ENCODE measurements at places on chromosomes 6 and 20.

- DNase-seq: no peak
These were observed 43.9 kb downstream of the PLCB4 start for GRCh38 chr20:9112541-9113515.

DNA sequence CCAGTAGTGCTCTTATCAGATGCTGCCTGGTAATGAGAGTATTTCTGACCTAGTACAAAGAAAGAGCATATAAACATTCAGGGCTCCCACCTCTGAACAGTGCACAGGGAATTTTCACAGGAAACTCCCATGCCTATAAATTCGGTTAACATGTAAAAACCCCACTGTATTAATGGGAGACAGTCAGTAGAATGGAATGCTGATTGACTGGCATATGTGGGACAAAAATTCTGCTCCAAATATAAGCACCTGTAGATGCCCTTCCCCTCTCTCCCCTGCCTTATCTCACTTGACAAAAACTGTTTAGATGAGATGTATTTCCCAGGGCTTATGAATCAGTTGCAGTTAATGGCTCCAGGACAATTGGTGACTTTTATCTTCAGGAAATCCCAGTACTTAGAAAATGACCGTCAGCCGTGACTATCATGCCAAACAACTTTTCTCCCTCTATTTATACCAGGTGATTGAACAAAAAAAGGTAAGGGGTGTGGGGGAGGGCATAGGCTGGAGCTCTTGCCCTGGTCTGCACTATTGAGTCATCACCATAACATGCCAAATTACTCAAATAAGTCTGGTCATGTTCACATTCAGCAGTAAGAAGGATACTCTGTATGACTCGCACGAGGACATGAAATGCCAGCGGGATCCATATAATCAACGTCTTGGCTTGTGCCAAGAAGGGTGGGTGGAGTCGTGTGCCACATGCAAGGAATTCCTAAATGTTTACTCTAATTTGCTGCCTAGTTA is 176.4 kb upstream of the BMP2 start:
- DNase-seq: no peak

GRCh38 chr6:157569543-157569942 is 188.6 kb downstream of the ZDHHC14 start:
- no peak for DNase-seq

GRCh38 chr6:136790411-136791295 is 1.6 kb downstream of the MAP3K5 start:
- no peak for DNase-seq

DNA sequence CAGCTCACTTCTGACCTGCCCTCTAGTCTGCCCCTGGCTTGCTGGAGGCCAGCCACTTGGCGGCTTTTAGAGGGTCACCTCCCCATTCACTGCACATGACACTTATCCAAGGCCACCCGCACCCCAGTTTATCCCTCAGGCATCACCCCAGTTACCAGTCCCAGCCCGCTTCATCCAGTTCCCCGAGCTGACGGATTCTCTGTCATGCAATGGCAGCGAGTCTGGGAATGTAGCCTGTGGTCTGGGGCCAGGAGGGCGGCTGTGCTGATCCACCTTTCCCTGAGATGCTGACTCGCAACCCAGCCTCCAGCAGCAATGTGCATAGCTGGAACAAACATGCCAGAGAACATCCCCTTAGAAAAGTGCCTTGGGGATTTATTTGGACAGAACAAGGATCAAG is 25.8 kb downstream of the SYNDIG1 start:
- DNase-seq: no peak

DNA sequence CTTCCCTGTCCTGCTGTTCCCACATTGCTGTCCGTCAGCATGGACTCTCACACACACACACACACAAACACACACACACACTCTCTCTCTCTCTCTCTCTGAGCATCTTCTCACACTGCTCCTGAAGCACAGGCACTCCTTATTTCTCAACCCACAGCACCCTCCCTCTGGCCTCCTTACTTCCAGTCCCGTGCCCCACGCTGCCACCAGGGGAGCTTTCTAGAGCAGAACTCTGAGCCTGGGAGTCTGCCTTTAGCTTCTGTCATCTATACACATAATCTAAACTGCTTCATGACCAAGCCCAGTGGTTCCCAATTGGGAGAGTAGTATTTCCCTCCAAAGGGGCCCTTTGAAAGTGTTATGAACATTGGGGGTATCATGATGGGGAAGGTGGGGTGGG is 29.1 kb downstream of the HECA start:
- DNase-seq: peak; percentile 37

DNA sequence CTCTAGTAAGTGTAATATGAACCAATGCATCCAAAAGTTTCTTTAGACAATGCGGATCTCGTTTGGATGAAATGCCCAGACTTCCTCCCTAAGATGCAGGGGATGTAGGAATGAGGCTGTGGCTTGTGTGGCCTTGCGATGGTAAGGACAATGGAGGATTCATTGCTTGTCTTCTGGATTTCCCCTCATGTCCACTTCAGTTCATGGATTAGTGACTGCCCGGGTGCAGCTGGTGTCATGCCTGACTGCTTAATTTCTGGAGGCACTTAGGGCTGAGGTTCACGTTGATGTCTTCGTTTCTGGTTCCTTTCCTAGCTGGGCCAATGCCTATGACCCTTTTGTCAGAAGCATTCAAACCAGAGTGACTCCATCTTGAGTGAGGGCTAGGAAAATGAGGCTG is 93.8 kb downstream of the SCP2D1 start:
- DNase-seq: no peak

GRCh38 chr6:118735320-118735719 is 83.9 kb upstream of the CEP85L start:
- peak; percentile 82 for DNase-seq

DNA sequence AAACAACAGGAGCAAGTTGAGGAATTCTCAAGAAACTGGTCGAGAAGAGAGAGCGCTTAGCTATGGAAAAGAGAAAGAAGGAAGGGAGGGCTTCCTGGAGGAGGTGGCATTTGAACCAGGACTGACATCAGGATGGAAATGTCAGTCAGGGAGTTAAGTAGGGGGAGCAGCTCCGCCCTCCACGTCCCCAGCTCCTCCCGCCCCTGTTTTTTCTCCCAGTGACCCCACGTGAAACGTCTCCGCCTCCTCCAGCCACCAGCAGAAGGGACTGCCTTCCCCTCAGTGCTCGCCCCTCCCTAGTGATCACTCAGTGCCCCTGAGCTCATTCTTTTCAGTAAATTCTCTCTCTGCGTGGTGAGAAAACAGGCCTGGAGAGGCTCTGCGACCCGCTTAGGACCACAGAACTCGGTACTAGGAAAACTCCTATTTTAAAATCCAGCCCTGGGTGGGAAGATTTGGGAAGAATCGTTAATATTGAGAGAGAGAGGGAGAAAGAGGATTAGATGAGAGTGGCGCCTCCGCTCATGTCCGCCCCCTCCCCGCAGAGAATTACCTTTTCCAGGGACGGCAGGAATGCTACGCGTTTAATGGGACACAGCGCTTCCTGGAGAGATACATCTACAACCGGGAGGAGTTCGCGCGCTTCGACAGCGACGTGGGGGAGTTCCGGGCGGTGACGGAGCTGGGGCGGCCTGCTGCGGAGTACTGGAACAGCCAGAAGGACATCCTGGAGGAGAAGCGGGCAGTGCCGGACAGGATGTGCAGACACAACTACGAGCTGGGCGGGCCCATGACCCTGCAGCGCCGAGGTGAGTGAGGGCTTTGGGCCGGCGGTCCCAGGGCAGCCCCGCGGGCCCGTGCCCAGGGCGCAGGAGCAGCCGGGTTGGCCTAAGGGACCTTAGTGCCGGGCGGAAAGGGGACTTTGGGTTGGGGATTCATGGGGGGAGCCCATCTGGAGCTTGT is 4.6 kb downstream of the HLA-DPB1 start:
- DNase-seq: peak; percentile 86

GRCh38 chr6:137776786-137777686 is 90.0 kb upstream of the TNFAIP3 start:
- DNase-seq: no peak

GRCh38 chr6:159642481-159642880 is 50.6 kb downstream of the SOD2 start:
- no peak for DNase-seq

DNA sequence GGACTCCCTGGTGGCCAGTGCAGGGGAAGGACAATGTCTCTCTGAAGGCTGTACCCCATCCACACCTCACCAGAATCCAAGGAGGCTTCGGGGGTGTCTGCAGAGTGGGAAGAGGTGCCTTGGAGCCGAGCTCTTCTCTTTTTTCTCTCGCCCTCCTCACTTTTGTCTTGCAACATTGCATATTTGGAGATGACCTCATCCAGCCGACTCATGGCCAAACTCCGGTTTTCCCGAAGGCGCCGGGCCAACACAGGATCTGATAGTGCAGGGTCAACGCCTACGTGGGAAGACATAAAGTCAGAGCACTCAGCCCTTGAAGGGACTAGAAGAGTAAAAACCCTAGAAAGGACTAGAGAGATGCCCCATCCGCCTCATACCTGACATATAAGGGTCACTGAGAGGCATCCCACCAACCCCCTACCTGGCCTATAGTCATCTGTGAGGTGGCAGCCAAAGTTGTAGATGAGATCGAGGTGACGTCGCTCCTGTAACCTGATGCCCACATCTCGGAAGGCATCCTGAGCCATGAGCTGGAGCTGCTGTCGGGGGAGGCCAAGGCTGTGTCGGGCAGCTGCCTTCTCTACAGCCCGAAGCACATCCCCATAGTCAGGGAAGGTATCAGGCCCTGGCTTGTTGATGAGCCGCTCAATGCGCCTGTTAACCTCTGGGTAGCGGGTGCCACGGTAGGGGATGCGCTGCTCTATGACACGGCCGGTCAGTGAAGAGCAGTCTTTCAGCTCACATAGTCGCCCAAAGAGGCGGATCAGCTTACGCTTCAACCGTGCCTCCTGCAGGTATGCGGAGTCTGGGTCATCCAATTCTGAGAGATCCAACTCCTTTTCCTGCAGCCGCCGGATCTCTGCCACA is 3.0 kb upstream of the ZBTB22 start:
- DNase-seq: peak; percentile 22

DNA sequence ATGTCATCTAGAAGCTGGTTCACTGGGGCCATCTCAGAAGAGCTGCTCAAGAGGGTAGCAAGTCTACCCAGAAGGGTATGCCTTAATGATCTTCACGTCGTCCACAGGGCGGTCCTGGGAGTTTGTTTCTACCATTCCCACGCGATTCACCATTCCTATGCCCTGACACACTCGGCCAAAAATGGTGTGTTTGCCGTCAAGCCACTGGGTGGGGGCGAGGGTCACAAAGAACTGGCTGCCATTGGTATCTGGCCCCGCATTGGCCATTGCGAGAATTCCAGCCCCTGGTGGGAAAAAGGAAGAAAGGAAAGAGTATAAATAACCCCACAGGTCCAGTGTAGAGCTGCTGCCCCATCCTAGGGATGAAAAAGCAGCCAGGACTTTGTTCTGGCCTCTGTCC is 16.5 kb upstream of the CPNE5 start:
- DNase-seq: no peak

DNA sequence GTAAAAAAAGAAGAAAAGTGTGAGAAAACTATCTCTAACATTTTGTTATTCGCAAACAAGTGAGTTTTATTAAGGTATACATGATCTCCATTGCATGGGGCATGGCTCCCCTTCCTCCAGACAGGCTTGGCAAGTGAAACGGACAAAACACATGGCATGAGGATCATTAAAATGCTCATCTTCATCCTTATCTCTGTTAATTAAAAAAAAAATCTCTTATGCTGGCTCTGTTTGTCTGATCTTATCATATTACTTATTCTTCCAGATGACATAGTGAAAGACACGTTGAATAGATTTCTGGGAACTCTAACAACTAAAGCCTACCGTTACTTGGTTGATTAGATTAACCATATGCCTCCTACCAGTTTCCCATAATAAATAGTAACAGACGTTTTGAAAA is 89.4 kb downstream of the CLVS2 start:
- DNase-seq: no peak

DNA sequence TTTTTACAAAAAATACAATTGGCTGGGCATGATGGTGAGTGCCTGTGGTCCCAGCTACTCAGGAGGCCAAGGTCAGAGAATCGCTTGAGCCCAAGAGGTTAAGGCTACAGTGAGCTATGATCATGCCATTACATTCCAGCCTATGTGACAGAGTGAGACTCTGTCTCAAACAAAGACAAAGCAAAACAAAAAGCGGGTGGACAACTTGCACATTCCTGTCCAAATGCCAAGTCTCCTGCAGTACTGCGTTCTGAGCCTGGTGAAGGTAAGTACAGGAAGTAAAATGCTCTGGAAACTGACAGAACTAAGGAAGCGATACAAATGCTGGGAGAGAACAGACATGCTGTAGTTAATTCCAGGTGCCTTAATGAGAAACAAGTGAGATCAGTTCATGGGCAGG is 20.4 kb upstream of the TMEM242 start:
- DNase-seq: no peak

DNA sequence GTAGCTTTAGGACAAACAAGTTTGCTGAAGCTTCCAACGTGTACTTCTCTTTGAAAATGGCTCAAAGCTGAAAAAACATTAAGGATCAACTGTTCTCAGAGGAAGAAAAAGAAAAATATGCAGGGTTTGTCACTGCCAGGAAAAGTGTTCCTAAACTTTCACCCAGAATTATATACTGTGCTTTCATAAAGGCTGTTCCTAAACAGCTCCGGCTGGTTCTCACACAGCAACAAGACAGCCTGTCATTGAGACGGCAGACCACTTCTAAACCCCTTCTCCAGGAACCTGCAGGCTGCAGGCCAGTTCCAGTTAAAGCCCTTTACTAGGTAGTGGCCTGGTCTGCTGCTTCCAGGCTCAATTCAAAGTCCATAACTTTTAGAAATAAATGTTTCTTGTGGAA is 97.4 kb upstream of the SOX4 start:
- no peak for DNase-seq

GRCh38 chr6:90227213-90227612 is 69.4 kb downstream of the BACH2 start:
- no peak for DNase-seq

- peak; percentile 33 for DNase-seq
These were observed 37.5 kb upstream of the LCA5 start for GRCh38 chr6:79574630-79575225.

DNA sequence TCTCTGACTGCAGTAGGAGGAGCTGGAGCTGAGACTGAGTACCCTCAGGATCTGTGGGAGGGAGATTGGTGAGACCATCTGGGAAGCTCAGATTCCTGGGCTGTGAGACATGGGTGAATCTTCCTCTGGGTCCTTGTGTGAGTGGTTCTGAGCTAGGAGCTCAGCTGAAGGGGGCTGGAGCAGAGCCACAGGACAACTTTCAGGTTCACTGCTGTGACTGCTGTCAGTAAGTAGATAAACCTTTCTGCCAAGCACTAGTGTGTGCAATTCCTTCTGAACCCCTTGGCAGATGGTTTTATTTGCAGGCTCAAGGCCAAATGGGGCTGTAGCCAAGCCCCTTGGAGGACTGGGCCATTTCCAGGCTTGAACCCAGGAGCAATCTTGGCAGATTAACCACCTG is 49.6 kb upstream of the SNAP91 start:
- DNase-seq: no peak

DNA sequence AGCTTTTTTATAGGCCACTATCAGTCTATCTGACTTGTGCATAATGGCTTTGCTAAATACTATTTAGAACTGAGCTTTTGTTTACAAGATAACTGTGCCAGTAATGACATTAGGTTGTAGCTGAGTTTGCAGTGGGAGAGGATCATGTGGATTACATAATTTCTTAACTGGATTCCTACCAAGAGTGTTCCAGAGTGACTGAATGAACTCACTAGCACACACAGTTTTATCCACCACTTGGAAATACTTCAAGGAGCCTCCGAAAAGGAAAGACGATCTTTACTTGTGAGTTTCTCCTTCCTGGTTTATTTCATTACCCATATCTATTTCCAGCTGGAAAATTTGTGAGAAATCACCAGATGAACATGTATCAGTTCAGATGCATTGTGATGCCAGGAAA is 10.9 kb upstream of the SYNE1 start:
- DNase-seq: no peak
